ENCODE measurements at places on chromosomes 1 and 21. TPM values are rescaled to one million over a fixed set of nuclear protein-coding genes. Genes with fewer than 3 reads are reported as not detected.

GRCh38 chr1:34639701-34640100 lies 115.1 kb upstream of the GJB5 start:
- no peak overlapping the region for H3K27ac ChIP-seq
- no peaks in the 10 kb centered on the region for H3K4me1 ChIP-seq
- no peaks in the 10 kb centered on the region for H3K36me3 ChIP-seq

- DNase-seq = no peak
- H3K4me1 ChIP-seq = no peaks in the 10 kb centered on the region
- H3K36me3 ChIP-seq = no peaks in the 10 kb centered on the region
- no peak overlapping the region for H3K27ac ChIP-seq
Measured at GRCh38 chr21:18245464-18245967, 883 bp downstream of the CHODL start.

GRCh38 chr1:91045284-91045683 lies 23.4 kb upstream of the ZNF644 start:
- no peak for DNase-seq
- H3K4me1 ChIP-seq = no peaks in the 10 kb centered on the region
- H3K4me3 ChIP-seq = no peak overlapping the region
- H3K27ac ChIP-seq = no peak overlapping the region
- no peaks in the 10 kb centered on the region for H3K27me3 ChIP-seq
- H3K36me3 ChIP-seq = no peaks in the 10 kb centered on the region

DNA sequence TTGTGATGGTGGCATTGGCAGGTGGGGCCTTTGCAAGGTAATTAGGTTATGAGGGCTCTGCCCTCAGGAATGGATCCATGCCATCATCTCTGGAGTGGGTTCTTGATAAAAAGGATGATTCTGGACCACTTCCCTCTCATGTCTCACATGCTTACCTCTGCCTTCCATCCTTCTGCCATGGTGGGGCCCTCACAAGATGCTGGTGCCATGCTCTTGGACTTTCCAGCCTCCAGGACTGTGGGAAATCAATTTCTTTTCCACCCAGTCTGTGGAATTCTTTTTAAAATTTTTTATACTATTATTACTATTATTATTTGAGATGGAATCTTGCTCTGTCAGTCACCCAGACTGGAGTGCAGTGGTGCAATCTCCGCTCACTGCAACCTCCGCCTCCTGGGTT lies 57.3 kb downstream of the ACBD3 start:
- no peak overlapping the region for H3K27ac ChIP-seq
- no peak for DNase-seq
- no peaks in the 10 kb centered on the region for H3K27me3 ChIP-seq
- peaks cover 28% of the 10 kb centered on the region for H3K4me1 ChIP-seq

GRCh38 chr1:112722601-112723510 lies 7.7 kb upstream of the PPM1J start:
- no peak for DNase-seq
- no peak overlapping the region for H3K4me3 ChIP-seq
- H3K4me1 ChIP-seq = no peaks in the 10 kb centered on the region
- H3K27me3 ChIP-seq = peaks cover 11% of the 10 kb centered on the region

The HTR6 gene
- not detected for total RNA-seq

GRCh38 chr1:21028520-21029145 lies 148.1 kb downstream of the EIF4G3 start:
- H3K4me3 ChIP-seq = no peak overlapping the region
- H3K4me1 ChIP-seq = peaks cover 29% of the 10 kb centered on the region
- peak overlapping the region; percentile 19 for H3K27ac ChIP-seq
- H3K36me3 ChIP-seq = no peaks in the 10 kb centered on the region

DNA sequence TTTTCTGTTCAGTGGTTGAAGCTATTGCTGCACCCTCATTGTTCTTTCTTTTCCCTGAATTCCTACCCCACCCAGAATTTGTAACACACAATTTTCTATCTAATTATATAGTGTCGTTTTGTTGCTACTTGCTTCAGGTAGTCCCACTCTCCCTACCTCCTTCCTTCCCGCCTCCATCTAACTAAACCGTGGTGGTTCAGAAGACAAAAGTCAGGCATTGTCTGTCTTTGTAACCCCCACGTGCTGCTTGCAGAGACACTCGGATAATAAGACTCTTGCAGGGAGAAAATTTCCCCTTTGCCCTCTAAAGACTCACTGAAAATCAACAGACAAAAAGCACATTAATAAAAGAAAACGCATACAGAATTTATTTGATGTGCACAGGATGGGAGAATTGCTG lies 46.2 kb upstream of the BTG3 start:
- H3K27ac ChIP-seq = no peak overlapping the region
- no peak overlapping the region for H3K4me3 ChIP-seq
- no peak for DNase-seq

The SV2A gene
- total RNA-seq = 0.20 TPM

The ANKRD65 gene
- not detected for total RNA-seq

DNA sequence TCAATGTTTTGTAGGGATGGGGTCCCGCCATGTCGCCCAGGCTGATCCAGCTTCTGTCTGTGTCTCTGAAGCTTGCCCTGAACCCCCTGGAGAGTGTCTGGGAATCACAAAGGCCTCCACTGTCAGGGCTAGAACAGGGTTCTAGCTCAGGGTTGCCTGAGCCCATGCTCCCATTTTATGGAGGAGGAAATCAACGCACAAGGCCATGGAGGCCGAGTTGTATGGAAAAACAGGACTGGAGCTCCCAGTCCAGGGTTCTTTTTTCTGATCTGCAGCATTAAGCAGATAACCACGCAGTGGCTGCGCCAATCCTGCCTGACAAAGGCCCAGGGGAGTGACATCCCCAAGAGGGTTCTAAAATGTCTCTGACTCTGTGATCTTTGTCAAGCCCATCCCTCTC lies 67.6 kb upstream of the NBPF3 start:
- no peaks in the 10 kb centered on the region for H3K36me3 ChIP-seq
- no peak for DNase-seq

GRCh38 chr1:213782941-213783672 lies 204.7 kb upstream of the PROX1 start:
- H3K4me3 ChIP-seq = no peak overlapping the region
- DNase-seq = no peak
- H3K27me3 ChIP-seq = peaks cover 7% of the 10 kb centered on the region
- H3K27ac ChIP-seq = no peak overlapping the region
- no peaks in the 10 kb centered on the region for H3K4me1 ChIP-seq
- H3K36me3 ChIP-seq = no peaks in the 10 kb centered on the region

DNA sequence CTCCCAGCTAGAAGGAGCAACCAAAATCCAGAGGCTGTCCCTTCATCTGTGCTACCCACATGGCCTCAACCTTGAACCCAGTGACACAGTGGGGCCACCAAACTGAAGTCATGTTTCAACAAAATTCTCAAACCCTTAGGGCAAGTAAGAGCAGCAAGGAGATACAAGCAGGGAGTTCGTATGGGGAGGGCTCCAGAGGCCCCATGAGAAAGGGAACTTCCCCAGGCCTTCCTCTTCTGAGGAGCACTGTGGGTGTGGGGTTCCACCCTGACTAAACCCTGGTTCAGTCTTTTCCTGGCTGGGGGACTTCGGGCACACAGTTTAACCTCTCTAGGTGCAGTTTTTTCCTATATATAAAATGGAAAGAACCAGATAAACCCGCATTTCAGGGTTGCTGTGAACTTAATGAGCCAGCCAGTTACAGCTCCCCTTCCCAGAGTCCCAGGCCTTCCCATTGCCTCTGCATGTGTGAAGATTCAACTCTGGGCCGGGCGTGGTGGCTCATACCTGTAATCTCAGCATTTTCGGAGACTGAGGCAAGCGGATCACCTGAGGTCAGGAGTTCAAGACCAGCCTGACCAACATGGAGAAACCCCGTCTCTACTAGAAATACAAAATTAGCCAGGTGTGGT lies 8.0 kb upstream of the THEMIS2 start:
- peak overlapping the region; percentile 31 for H3K27ac ChIP-seq
- H3K4me1 ChIP-seq = peaks cover 59% of the 10 kb centered on the region
- no peaks in the 10 kb centered on the region for H3K27me3 ChIP-seq
- H3K36me3 ChIP-seq = no peaks in the 10 kb centered on the region
- DNase-seq = no peak

DNA sequence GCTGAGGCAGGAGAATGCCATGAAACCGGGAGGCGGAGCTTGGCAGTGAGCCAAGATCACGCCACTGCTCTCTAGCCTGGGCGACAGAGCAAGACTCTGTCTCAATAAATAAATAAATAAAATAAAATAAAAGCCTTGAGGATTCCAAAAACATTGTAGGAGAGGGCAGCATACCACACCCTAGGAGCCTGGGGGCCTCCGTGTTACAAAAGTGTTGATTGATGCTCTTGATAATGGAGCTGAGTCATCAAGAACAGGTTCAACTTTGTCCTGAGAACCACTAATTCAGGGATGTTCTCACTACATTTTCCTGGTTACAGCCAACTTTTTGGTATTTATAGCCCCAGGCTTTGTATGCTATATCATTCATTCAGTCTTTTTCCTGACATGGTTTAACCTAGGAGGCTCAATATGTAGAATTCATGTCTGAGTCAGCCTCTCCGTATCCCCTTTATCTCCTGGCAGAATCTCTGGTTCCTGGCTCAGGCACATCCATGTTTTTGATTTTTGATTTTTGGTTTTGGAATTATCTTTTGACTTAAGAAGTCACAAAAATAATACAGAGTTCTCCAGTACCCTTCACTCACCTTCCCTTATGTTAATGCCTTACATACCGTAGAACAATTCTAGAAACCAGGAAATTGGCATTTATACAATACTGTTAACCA lies 69.4 kb downstream of the LRRC8D start:
- peaks cover 8% of the 10 kb centered on the region for H3K36me3 ChIP-seq
- no peaks in the 10 kb centered on the region for H3K27me3 ChIP-seq
- H3K4me1 ChIP-seq = peaks cover 89% of the 10 kb centered on the region
- H3K4me3 ChIP-seq = no peak overlapping the region
- H3K27ac ChIP-seq = peak overlapping the region; percentile 74
